ENCODE measurements at places on chromosomes 5 and 9.

DNA sequence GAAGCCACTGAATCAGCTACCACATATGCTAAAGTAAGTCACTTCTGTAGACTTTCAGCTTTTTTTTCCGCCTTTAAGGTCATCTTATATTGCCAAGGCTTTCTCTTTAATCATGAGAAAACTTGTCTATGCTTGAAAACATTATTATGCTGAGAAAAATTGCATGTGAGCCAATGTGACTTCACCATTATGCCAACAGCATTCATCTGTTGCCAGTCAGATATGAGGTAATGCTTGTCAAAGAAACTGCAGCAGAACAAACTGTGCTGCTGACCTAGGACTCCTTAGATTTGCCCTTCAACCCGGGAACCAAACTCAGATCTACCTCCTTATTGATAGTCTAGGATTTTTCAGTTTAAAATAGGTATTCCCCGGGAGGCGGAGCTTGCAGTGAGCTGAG, 34.3 kb downstream of the SLC44A1 start:
- no peak for DNase-seq

GRCh38 chr9:82539146-82539545, 523.8 kb downstream of the RASEF start:
- no peak for DNase-seq

GRCh38 chr9:115596746-115597080, 478.8 kb upstream of the TNC start:
- DNase-seq, result no peak

- no peak for DNase-seq
Observed at GRCh38 chr9:37241340-37241739, 121.0 kb downstream of the ZCCHC7 start.

DNA sequence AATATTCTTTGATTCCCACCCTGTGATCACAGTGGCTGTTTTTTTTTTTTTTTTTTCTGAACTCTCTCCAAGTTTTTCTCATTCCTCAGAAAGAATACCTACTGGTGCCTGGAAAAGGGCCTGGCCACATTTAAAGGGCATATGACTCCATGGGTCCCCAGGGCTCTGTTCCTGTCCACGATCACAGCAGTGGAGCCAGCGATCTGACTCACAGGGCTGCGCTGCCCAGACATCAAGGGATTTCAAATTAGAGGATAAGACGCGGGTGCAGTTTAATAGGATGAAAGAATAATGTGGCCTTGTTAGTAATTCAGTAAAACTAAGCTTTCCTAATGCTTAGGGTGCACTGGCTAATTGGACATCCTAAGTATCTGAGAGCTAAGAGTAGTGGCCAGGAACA, 175.1 kb upstream of the MSX2 start:
- DNase-seq, result no peak

- no peak for DNase-seq
Observed at GRCh38 chr5:140267559-140268018, 35.3 kb downstream of the PFDN1 start.

DNA sequence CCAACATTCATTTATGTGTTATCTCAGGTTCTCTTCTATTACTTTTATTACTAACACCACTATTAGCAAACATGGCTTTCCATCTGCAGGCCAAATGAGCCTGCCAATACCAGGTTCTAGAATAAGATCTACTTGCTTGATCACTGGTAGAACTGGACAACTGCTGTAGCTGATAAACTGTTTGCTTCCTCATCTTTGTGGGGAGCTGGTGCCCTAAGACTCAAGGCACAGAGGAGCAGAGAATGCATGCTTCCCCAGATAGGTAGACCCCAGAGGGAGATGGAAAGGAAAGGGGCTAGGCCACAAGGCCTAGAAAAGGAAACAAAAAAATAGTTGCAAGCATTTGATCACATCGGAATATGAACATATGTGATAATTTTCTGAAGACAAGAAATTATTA, 30.7 kb upstream of the AUH start:
- DNase-seq, result no peak

GRCh38 chr5:93890657-93891056, 149.3 kb upstream of the POU5F2 start:
- no peak for DNase-seq

- no peak for DNase-seq
Observed at GRCh38 chr9:98870782-98871557, 63.5 kb downstream of the GALNT12 start.

- no peak for DNase-seq
Observed at GRCh38 chr5:55933377-55934114, 61.2 kb downstream of the IL6ST start.

DNA sequence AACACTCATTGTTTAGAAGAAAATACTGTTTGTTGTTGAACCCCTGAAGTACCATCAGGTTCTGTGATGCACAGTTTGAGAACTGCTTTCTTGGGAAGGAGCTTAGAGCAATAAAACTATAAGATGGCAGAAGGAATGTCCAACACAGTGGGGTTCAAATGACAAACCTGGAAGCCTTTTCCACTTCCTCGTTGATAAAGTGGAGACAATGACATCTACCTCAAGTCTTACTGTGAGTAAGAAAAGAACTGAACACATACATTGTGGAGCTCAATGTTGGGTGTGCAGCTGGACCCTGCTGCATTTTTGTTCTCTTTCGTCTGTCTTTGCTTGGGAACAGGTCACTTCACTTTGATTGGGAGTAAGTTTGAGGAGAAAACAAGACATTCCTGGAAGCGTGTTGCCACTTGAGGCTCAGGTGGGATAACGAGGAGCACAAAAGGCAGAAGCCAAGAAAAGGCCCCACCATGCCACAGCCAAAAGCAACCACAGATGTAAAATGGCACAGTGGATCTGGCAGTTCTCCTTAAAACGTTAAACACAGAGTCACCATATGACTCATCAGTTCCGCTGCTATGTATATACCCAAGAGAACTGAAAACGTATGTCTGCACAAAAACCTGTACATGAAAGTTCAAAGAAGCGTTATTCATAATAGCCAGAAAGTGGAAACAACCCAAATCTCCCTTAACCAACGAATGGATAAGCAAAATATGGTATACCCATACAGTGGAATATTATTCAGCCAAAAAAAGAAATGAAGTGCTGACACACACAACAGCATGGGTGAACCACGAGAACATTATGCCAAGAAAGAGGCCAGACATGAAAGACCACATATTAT, 42.9 kb upstream of the SUB1 start:
- no peak for DNase-seq

GRCh38 chr5:169336242-169336641, 35.3 kb upstream of the SLIT3 start:
- no peak for DNase-seq

GRCh38 chr5:109936996-109937395, 247.3 kb downstream of the MAN2A1 start:
- no peak for DNase-seq
